ENCODE measurements at places on chromosomes 7 and 10.

GRCh38 chr7:20432071-20432470 lies 101.4 kb downstream of the ITGB8 start:
- DNase-seq: no peak

DNA sequence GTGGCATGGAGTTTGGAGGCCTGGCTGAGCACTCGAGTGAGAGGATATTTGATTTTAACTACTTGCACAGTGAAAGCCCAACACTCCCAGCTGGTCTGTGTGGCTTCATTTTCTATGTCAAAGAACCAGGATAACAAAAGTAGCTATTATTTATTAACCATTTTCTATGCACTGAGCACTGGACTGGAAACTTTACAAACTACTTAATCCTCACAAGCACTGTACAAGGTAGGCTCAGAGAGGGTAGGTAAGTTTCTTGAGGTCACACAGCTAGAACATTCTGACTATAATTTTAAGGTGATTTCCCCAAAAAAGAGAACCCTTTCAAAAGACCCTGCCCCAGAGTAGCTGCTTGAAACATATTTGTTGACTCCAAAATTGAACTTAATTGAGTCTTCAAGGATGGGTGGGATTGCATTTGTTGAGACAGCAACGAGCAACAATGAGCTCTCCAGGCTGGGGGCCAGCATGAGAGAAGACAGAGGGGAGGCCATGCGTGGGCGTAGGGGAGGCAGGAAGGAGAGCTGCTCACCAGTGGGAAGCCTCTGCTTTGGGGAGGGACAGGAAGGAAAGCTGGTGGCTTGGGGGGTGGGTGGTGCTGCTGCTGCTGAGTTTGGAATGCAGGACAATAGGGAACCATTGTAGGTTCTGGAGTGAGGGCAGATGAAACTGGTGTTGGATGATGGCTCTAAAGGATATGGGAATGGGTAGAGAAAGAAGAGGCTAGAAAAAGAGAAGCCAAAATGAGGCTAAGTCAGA lies 31.5 kb downstream of the FAM241B start:
- no peak for DNase-seq

- peak; percentile 27 for DNase-seq
These were observed 41.9 kb downstream of the MGAM2 start for GRCh38 chr7:142153400-142153799.

DNA sequence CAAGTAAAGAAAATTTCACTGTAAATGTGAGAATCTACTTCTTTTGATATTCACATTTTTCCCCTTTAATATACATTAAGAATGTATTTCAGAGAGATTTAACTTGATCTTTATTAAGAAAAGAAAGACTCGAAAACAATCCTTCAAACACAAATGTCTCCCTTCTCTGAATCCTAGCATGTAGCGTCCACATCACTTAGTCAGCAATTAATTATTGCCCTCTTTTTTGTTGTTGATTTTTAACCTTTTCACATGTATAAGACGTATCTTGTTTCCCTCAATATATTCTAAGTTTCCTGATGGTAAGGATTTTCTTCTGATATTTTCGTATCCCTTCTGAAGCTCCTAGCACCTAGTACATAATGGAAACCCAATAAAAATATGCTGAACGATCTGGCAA lies 6.6 kb downstream of the PDE1C start:
- no peak for DNase-seq

DNA sequence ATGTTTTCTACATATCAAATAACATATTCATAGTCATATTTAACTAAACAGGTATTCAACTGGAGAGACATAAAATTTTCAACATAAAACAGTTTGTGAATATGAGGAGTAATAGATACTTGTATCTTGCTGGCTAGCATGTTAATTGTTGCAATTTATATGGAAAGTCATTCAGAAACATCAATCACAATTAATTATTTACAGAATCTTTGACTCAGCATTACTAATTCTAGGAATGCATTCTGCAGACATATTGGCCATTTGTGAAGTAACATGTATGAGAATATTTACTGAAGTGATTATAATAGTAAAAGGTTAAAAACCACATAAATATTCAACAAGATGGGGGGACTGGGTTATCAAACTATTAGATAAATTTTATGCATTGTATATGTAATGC lies 203.7 kb downstream of the TSPAN12 start:
- no peak for DNase-seq

DNA sequence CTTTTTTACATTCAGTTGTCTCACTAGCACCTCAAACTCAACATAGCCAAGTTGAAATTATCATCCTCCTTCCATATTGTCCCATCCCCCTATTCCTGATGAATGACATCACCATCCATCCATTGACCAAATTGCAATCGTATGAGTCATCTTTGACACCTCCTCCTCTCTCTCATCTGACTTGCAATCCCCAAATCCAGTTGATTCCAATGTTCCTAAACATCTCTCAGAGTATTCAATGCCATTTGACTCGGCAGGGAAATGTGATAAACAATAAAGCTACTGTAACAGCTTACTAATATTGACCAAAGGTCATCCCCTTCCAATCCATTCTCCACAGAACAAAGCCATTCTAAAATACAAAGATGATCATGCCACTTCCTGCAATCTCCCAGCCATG lies 1047.8 kb downstream of the NRG3 start:
- DNase-seq: peak; percentile 7

DNA sequence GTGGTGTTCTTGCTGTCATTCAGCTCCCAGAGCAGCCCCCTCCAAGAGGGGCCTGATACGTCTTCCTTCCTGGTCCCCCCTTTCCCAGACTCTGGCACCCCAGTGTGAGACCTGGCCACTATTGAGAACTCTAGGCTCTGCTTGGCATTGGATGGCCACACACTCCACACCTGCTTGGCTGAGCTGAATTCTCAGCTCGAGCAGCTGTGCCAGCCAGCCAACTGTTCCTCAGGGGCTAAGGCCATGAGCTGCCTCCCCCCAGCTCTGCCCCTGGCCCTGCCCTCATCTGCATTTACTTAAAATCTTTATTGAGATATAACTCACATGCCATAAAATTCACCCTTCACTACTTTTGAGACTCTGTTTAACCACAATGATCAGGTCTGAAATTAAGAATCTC lies 6.7 kb downstream of the TLL2 start:
- no peak for DNase-seq

- DNase-seq: no peak
These were observed 58.0 kb downstream of the CHST15 start for GRCh38 chr10:124035306-124035927.

DNA sequence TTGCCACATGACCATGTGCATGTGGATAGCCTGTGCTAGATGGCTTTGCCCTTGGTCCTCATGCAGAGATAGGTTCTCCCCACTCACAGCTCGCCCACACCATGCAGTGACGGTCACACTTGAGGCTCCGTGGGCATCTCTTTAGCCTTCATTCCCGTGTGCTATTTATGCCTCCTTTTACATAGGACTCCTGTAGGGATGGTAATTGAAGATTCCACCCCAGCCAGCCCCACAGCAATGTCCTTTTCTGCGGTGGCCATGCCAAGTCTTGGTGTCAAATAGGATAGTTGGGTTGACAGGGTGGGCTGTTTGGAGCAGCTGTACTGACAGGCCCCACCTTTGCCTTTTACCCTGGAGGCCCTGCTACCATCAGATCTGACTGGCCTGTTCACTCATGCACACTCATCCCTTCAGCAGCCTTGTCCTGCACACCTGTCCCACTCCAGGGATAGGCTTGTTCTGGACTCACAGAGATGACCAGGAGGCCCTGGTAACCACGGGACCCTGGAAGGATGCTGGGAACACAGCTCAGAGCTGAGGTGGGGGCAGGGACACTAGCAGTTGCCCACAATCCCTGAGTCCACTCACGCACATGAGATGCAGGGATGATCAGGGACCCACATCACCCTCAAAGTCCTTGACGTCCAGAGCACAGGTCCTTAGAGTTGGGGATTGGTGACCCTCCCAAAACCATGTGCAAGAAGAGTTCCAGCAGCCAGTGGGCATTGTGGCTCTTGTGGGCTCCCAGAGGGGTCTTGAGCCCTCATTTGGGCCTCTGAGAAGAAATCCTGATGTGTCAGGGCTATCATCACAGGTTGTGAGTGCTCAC lies 71.2 kb downstream of the ADCY1 start:
- no peak for DNase-seq

- DNase-seq: no peak
These were observed 170.6 kb upstream of the GRB10 start for GRCh38 chr7:50953303-50953702.

DNA sequence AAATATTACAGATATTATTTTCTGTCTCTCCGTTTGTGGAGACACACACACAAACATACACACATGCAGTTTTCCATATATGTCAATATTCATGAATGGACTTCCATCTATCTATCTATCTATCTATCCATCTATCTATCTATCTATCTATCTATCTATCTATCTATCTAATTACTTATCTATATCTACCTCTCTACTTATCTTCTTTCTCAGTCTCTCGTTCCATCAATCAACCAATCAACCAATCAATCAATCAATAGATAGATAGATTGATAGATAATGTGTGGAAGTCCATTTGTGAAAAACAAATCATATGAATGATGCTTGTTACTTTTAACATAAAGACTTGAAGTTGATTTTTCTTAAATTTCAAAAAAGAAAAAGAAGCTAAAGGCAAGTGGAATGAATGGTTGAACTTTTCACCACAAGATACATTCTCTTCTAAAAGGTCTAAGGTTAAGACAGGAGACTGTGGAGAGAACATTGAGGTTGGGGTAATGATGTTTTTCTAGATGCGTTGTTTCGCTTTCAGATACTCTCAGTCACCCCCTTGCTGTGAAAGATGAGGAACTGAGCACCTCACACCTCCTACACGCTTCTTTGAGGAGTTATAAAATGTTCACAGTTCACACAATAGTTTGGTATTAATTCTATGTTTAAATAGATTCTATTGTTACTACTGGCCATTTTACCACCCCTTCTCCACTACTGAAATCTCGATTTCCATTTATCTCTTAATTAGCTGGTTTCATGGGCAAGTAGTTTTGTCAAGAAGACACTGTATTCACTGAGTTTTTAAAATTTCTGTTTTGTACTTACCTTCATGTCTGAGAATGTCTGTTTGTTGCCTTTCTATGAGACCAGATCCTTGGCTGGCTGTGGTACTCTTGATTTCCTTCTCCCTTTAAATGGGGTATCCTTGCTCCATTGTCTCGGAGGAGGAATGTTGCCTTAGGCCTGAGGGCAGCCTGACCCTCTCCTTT lies 114.1 kb downstream of the EMX2 start:
- no peak for DNase-seq

DNA sequence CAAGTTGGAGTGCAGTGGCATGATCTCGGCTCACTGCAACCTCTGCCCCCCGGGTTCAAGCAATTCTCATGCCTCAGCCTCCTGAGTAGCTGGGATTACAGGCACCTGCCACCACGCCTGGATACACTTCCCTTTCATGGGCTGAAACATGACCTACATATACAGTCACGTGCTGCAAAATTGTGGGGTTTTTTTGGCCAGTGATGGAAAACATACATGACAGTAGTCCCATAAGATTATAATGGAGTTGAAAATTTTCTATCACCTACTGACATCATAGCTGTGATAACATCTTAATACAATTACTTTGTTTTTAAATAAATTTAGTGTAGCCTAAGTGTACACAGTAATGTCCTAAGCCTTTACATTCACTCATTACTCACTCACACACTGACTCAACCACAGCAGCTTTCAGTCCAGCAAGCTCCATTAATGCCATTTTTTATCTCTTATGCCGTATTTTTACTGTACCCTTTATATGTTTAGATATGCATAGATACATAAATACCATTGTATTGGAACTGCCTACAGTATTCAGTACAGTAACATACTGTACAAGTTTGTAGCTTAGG lies 79.9 kb upstream of the TMEM196 start:
- DNase-seq: no peak

DNA sequence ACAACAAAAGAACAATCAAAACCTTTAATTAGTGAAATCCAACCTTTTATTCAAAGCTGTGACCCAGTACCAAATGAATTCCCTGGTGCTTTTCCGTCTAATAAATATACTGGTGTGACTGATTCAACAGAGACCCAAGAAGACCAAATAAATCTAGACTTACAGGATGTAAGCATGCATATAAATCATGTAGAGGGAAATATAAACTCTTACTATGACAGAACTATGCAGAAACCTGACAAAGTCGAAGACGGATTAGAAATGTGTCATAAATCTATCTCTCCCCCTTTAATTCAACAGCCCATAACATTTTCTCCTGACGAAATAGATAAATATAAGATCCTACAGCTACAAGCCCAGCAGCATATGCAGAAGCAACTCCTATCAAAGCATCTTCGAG lies 540.6 kb upstream of the TEX47 start:
- no peak for DNase-seq

DNA sequence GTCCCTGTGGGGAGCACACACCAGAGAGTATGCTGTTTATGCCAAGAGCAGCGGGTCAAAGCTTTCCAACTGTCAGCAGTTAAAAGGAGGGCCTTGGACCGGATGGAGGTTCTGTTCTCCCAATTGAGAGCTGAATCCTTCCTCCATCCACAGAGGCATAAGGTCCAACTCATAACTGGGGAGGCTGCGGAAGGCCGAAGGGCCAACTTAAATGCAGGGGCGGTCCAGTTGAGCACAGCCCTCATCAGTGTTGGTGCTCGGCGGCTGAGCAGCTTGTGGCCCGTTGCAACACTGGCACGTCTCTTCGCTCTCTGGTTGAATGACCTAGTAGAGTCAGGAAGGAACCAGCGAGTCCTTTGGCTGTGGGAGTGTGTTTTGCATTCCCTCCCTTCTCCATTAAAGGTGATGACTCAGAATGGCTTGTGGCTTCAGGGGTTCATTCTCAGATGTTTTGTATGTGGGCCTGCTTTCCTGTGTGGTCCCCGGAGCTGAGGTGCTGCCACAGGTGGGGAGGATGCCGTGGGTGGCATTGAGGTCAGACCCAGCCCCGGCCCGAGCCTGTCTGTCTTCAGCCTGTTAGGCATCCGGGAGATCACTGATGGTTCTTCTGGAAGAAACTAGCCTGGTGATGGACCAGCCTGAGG lies 44.8 kb upstream of the DMBT1 start:
- no peak for DNase-seq

DNA sequence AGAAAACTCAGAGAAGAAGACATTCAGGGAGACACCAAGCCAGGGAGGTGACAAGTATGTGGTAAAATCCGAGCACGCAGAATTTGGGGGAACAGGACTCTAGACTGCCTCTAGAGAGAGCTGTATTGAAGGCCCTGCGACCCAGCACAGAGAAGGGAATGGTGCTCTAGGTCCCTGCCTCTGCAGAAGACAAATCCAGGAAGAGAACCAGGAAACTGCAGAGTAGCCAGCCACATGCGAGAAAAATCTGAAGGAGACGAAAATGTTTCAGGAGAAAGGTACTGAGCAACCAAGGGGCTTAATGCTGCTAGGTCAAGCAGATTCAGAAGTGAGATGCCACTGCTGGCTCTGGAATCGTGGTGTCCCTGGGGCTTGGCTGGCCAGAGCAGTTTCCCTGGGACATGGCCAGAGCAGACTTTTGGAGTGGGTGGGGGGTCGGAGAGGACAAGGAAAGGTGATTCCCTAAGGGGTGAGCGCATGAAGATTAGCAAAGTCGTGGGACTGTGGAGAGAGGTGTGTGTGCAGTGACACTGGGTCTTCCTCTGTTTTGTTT lies 158.0 kb upstream of the KLF6 start:
- DNase-seq: no peak

DNA sequence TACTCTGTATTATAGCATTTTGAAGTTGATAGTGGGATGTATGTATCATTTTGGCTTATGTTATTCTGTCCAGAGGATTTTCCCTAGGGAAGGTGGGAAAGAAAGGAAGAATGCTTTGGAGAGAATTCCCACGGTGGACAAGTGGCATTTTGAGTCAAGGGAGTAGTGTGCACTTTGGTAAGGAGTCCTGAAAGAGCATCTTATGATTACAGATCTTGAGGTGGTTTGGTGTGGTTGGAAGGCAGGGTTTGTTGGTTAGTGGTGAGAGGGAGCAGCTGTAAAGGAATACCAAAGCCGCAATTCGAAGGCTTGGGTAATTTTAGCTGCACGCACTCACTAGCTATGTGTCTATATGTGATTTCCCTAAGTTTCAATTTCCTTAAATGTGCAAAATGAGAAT lies 16.1 kb downstream of the CCSER2 start:
- no peak for DNase-seq

All from ACHN (cell line).